ENCODE measurements at places on chromosomes 3 and 15.
A peak's percentile ranks its signal among the peaks of the same experiment; 100 is the strongest.

- no peak for DNase-seq
These were observed 2.5 kb downstream of the FEM1B start for GRCh38 chr15:68279779-68280753.

DNA sequence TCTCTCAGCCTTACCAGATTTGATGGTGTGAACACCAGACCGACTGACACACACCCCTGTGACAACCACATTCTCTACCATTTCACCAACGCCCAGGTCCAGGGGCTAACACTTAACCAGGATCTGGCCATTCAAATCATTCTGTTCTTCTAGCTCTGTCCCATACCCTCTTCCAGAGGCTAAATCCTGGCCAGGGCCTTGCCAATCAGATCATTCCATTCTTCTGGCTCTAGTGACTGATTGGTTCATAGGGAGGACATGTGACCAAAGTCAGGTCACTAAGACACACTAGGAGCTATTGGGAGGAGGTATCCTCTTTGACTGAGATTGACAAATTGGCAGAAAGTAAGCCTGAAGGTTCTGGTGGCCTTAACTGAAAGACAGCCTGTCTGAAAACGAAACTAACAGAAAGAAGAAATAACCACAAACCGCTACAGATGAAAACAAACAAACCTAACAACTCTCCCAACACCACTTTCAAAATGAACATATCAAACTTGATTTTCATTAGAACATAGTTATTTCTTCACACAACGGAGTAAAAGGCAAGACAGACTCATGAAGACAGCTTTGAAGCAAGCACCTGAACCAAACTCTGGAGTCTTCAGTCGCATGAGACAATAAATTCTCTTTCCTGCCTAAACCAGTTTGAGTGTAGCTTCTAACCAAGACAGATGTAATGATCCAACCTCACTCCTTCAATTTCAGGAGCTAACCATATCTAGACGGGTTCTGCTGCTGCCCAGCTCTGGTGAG lies 68.5 kb downstream of the TRANK1 start:
- no peak for DNase-seq

DNA sequence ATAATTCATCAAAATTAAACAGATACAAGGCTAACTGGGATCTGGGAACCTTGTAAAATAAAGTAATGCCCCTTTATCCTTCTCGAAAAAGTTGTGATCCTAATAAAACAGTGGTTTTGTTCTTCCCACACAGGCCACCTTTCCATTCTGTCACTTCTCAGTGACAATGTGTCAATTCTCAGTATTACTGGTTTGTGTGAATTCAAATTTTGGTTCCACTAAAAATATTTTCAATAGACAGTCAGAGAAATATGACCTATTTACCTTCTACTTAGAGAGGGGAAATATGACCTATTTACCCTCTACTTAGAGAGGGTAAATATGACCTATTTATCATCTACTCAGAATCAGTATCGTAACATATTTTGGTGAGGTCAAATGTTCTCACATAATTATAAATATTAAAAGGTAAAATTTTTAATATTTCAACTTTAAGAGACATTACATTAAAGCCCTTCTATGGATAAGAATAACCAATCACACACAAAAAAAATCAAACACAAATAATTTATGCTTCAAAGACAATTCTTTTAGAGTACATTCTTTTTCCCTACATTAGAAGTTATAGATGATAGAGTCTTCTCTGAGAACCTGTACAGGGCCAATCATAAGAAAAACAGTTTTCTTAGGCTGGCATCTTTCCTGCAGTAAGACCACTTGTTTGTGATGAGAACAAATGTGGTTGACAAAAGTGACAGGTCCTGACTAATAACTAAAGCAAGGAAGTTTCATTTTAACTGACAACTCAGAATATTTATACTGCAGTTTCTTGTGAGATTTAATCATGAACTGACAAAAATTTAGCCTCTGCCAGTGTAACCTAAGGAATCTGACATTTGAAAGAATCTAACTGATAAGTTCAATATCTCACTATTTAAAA lies 323.3 kb downstream of the DIPK2A start:
- DNase-seq: no peak

DNA sequence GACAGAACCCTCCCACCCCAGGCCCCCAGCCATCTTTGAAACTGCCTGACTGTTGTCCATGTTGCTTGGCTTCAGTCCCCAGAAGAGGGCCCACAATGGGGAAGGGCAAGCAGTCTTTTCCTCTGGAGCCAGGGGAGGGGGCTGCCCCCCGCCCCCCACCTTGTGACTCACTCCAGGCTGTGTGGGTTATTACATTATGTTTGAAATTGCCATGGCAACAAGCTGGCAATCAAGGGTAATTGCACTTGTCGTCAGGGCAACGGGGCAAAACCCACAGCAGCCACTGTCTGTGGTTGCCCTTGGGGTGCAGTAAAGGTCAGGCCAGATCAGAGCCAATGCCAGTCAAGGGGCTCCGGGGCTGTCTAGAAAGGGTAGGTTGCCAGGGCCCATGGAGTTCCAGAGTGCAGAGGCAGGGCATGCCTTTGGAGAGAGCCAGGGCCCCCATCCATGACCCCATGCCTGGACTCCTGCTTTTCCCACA lies 3.1 kb upstream of the CAMKV start:
- DNase-seq: peak; percentile 37

GRCh38 chr15:82051664-82052063 lies 5.8 kb upstream of the MEX3B start:
- no peak for DNase-seq

DNA sequence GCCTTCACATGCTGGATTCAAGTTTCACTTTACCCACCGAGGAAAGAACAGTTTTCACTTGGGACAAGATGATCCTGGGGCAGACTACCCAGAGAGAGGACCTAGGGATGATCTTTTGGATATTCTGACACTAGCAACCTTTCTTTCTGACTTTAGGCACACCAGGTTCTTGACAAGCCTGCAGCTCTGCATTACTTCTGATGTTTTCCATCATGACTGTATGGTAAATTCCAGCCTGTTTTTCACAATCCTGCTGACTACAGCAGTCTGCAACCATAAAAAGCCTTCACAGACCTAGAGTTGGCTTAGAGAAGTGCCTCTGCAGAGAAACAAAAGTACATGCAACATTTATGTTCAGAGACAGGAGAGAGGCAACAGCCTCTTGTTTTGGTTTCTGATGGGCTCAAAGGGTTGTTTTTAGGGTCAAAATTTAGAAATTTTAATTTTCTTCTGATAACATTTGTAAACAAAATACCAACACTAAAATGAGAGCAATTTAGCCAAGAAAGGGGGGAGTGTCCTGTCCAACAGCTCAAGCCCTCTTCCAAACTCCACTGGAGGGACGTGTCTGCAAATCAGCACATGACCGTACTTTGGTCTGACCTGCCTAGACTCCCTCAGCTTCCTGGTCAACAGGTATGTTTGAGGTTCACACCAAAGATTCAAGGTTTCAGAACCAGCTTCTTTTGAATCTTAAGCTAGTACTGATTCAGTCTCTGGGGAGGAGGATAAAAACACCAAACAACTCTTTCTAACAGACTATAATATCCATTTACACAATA lies 799 bp downstream of the ABI3BP start:
- DNase-seq: no peak

GRCh38 chr3:183822631-183823030 lies 2.7 kb downstream of the MAP6D1 start:
- no peak for DNase-seq

GRCh38 chr3:121809249-121809648 lies 25.6 kb downstream of the IQCB1 start:
- no peak for DNase-seq

GRCh38 chr3:113625834-113626233 lies 70.6 kb downstream of the USF3 start:
- DNase-seq: no peak

DNA sequence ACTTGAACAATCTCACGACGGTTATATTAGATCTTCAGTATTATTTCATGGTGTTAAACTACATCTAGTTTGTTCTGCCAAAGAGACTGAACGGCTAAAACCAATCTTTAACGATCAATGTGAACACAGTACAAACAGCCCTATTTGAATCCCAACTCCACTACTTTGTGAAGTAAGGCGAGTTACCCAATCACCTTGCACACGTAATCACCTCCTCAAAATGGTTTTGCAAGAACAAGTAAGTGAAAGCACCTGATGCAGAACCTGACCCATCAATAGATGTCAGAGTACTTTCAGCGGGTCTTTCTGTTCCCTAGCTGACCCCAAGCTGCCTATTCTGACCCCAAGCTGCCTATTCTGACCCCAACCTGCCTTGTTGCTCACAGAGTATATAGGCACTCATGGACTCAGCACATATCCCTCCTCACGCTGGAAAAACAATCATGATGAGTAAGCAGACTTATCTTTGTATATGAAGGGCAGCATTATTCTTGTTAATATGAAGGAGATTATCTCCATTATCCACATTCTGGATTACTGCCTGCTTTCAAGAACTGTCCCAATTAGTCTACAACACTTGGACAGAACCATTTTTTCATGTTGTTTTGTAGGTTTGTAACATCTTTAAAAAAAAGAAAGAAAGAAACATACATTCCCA lies 3.7 kb downstream of the KPNA1 start:
- no peak for DNase-seq

DNA sequence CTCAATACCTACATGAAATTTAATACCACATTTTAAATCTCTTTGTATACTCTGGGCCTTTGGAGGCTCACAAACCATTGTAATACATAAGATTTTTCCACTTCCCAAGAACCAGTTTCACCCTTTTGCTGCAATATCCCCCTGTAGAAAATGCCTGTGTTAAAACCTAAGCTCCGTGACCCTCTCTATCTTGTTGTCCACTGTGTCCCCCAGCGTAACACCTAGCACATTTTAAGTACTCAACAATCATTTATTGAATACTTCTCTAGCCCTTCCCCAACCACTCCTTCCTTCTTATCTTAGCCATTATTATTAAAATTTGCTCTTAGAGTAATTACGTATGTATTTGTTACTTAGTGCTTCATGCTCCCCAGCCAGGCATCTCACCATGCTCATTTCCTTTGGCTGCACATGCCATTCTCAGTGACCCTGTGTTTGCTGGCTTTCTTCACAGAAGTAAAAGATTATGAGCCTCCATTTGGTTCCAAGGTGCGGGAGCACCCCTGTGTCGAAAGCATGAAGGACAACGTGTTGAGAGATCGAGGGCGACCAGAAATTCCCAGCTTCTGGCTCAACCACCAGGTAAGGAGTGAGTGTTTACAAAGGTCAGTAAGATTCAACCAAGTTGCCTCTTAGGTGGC lies 81.6 kb downstream of the TGFBR2 start:
- no peak for DNase-seq

- no peak for DNase-seq
These were observed 214.3 kb upstream of the FEZF2 start for GRCh38 chr3:62587579-62588031.

GRCh38 chr3:140187656-140188221 lies 252.8 kb downstream of the CLSTN2 start:
- no peak for DNase-seq

- DNase-seq: no peak
These were observed 23.3 kb downstream of the IREB2 start for GRCh38 chr15:78461171-78461888.

DNA sequence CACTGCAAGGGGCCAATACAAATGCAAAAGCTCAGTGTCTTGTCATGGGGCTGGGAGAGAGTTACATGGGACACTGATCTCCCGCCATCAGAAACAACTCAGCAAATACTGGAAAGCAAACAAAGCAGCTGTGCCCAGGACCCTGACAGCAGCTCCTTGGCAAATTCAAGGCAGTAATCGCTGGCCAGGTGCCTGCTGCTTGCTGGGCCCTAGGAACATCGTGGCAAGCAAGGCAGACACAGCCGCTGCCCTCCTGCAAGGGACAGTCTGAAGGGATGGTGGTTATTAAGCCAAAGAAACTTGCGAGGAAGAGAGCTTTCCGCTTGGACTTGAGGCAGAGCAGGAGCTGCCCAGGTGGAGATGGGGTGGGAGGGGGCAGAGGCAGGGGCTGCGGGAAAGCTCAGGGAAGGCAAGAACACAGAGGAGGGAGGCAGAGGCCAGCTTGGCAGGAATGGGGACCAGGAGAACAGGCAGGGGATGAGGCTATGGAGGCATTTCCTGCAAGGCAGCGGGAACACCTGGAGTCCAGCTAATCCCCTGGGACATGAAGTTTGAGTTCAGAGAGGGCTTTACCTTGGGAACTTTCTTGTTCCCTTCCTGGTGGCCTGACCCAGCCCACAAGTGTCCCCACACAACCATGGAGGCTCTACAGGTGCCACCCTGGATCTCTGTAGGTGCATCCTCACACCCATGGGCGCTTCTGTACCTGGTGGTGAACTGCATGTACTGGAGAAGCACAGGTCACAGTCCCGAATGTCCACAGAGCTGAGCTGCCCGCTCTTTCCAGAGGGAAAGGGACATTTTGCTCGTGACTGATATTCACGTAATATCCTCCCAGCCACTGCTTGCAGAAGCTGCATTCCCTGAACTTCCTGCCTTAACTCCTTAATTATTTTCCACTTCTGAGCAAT lies 78.7 kb upstream of the ATP2B2 start:
- no peak for DNase-seq

GRCh38 chr3:126758026-126758425 lies 54.0 kb downstream of the CHCHD6 start:
- DNase-seq: no peak
